ENCODE measurements at places on chromosomes 3 and 15. TPM values are rescaled to one million over a fixed set of nuclear protein-coding genes. Genes with fewer than 3 reads are reported as not detected.

DNA sequence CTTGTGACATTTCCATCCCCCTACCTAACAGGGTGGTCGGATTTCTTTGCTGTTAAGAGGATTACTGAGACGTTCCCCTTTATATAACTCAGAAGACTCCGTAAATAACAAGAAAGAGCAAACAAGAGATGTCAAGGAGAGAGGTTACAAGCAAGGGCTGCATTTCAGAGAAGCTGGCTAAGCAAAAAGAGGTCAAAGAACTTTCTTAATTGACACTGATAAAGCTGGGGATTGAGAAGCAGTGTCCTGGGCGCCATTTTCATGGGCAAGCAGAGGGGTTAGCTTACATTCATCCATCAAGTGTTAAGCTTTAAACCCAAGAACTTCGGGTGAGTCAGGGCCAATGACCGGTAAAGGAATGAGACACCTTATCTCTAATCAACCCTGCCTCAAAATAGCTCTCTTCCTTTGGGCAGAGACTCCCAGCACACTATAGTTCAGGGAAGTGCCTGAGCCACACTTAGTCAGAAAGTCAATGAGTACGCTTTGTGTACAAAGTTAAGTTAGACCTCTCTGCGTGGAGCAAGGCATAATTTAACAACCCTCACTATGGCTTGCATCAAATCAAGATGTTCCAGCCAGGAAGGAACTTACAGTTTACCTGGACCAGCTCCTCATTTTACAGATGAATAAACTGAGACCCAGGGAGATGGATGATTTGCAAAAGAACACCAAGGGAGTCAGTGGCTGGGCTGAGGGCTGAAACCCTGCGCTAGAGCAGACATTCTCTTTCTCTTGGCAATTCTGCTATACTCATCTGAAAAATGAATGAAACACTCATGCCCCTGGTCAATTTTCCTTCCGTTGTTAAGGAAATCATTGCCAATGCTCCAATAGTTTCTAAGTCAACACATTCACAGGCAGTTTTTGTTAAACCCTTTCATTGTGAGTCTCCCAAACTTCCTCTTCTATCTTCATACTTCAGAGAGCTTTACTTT lies 44.6 kb downstream of the CCNL1 start:
- no peak for DNase-seq

- no peak for DNase-seq
Observed at GRCh38 chr3:22979581-22979980, 223.5 kb upstream of the UBE2E2 start.

DNA sequence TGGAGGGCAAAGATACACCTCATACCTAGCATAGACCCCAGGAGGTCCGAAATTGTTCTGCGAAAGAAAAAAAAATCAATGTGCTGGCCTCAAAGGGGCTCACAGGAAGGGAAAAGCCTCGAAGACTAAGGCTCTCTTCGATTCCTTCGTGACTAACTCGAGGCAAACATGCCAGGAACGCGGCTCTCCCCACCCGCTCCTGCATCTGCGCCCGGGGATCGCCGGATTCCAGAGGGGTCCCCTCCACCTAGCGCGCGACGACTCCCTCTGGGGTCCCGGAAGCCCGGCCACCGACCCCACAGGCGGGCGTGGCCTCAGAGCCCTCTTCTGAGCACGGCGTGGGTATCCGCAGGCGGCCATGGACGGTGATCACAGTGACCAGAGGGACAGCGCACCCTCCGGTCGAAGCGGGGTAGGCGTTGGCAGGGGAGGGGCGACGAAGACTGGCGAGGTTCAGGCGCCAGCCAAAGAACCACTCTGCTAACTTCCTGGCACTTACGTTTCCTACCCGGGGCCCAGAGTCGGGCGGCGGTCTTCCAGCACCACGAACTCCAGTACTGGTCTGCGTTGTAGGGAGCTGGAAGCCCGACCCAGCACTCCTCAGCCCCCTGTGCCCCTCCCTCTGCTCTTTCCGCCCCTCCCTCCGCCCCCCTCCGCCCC lies 515 bp upstream of the EIF3J start:
- DNase-seq, result peak; percentile 96

The IGF2BP2 gene
- total RNA-seq, result 96.7 TPM

DNA sequence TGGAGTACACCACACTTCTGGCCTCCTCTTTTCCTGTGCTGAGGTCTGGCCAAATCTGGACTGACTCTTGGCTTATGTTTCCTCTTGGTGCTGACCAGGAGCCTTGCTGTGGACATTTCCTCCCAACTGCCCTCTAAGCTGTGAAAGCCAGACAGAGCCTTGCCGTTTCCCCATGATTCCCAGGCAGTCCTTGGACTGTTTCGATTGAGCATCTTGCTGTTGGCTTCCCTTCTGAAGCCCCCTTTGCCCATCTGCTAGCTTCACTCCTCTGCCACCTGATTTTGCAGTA lies 110.5 kb downstream of the EPHB1 start:
- no peak for DNase-seq
